Pulmonary artery endothelial cell (primary cell): ENCODE measurements at places on chromosomes 4 and X. TPM values are rescaled to one million over a fixed set of nuclear protein-coding genes. Genes with fewer than 3 reads are reported as not detected.

The SPIN3 gene
- total RNA-seq: 4.4 and 5.8 TPM in 2 replicates

The ZMAT1 gene
- 0.95 and 1.2 TPM in 2 replicates for total RNA-seq

The ZNF157 gene
- total RNA-seq: not detected in 2 replicates

The MID1IP1 gene
- 29.5 and 30.4 TPM in 2 replicates for total RNA-seq

The IL15 gene
- 2.0 and 2.2 TPM in 2 replicates for total RNA-seq

The PAGE4 gene
- not detected in 2 replicates for total RNA-seq
